ENCODE measurements at places on chromosomes 2 and 18.

GRCh38 chr18:72692595-72692994 lies 148.5 kb upstream of the CBLN2 start:
- DNase-seq = no peak

DNA sequence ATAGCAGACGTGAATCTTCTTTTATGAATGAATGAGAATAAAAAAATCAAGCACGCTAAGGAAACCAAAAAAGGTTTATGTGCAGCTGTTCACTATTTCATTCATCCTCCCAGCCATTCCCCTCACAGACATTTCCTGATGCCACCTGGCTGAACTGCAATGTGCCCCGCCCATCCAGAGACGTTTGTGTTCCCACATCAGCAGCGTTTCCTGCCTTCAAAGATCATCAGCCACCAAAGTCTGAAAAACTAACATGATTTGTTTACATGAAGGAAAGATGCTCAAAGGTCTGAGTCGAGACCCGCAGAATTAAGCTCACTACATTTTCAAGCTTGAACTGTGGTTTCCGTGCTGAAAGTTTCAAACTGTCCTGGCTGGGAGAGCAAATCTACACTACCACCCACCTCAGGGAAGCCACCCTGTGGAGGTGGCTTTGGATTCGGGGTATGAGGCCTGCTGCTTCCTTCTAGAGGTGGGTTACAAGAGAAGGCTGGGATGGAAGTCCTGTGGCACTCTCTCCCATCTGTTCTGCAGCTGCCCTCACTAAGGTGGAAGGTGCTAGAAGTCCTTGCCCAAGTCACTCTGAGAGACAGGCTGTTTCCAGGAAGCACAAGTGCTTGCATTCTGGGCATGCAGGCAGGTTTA lies 201.3 kb upstream of the OSR1 start:
- no peak for DNase-seq

DNA sequence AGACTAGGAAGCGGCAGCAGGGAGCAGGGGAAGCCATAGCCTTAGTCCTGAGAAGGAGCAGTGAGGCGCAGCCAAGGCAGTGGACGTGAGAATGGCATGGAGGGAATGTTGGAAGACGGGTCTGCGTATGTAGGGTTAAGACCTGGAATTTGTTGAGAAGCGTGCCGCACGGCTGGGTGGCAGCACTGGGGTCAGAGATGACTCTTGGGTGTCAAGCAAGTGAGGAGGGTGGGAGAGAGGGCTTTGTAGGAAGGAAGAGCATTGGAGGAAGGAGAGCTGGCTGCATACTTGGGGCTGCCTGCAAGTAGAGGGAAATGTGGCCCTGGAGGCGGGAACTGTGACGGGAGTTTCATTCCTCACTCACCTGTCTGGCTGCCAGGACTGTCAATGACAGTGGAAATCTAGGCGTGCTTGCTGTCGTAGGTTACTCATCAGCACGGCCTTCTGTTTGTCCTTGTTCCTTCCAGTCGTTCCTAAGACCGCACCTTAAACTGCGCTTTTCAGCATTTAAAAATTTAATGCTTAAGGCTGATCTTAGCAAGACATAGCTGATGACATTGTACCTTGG lies 108.0 kb downstream of the ITGB1BP1 start:
- no peak for DNase-seq

DNA sequence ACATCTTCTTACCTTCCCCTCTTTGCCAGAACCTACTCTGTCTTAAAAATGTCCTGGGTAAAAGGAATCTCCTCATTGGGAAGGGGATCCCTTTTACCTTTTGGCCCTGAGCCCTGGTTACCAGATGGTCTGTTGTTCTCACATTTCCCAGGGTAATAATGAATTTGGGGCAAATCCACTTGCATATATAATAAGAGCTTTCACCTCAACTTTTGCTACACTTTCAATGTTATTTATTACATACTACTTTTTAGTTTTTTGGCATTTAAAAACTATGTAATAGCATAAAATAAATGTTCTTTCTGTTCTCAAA lies 15.0 kb downstream of the CERS6 start:
- no peak for DNase-seq

DNA sequence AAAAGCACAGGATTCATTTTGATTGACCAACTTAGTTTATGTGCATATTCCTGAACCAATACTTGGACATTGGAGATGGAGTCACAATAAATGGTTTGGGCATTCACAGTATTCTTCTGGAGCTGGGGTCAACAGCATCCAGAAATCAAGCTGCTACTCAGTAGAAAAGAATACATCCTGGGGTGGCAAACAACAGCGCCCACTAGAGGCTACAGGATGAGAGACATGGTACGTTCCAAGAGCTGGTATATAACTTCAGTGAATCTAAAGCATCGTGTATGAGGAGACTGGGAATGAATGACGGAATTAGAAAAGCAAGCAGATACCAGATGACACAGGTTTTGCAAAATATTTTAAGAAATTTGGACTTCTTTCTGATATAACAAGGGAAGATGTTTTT lies 142.9 kb upstream of the FIGN start:
- no peak for DNase-seq

DNA sequence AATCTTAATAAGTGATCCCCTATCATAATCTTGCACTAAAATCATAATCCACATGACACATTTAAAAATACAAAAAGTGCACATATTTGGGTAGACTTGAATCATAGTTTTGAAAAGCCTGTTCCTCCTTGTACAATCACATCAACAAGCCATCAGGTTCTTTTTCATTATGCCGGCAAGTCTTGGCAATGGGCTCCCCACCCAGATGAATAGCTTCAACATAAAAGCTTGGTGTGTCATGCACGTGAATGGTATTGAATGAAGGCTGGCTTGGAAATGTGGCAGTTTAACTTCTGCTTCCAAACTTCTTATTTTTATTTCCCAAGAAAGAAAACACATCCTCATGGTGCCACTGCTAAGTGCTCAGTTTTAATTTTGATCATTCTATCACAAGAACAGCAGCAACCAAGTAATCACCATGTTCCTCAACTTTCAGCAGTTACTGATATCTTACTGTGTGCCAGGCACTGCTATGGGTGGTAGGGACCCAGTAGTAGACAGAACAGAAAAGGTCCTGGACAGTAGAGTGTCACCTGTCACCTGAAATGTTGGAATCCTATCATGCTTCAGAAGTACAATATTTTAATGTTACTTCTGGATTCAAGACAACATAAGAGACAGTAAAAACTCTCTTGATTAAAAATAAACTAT lies 89.9 kb downstream of the AP1S3 start:
- no peak for DNase-seq

GRCh38 chr2:156158808-156159207 lies 173.7 kb downstream of the NR4A2 start:
- DNase-seq = no peak

- no peak for DNase-seq
Observed at GRCh38 chr18:59712311-59712710, 15.1 kb upstream of the CCBE1 start.

GRCh38 chr2:12556762-12557161 lies 160.0 kb upstream of the TRIB2 start:
- peak; percentile 13 for DNase-seq

DNA sequence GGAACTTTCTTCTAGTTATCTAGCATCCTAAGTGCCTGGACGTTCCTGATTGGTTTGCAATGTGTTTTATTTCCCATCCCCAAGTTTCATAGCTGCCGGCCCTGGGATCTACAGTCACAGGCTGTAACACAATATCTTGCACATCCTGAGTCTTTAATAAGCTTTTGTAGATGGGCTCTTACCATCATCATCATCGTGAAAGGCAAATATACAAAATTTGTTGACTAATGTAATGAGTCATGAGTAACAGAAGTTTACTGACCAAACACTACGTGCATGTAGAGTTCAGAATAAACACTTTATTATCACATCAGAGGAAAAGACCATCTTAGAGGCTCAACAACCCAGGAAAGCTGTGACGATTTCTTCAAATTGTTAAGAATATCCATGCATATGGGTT lies 8.1 kb upstream of the TYMS start:
- DNase-seq = no peak

GRCh38 chr2:207233731-207234130 lies 68.0 kb upstream of the KLF7 start:
- no peak for DNase-seq

DNA sequence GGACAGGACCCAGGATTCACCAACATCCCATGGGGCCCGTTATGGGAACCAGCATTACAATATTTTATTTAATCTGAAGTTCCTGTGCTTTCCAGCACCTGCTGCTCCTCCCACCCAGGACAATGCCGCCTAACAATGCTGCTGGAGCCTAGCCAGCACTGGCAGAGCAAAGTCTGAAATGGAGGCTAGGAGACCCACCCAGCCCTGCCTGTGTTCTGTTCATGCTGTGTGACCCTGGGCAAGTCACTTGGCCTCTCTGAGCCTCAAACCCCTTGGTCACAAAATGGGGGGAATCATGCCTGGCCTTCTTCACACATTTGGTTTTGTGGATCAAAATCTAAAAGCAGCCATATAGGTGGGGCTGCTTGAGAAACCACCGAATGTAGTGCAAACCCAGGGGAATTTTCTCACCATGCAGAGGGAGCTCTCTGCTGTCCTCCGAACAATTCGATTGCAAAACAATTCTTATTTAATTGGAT lies 38.5 kb upstream of the ODC1 start:
- DNase-seq = no peak

- DNase-seq = no peak
Observed at GRCh38 chr2:30860003-30860725, 52.9 kb upstream of the CAPN13 start.

DNA sequence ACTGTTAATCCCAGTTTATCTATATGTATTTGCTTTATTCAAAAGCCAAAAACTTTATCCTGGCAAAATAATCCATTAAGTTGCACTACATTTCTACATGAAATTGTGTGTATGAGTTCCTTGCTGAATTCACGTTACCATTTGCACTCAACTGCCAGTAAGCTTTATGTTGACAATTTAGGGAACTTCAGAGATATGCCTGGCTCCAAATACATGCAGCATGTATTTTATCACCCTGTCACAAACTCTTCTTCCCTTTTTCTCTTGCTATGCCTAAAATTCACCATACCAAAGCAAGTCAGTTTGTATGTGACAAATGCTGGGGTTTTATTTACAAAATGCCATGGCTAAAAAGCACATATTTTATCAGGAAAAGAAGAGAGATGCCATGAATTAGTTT lies 157.6 kb upstream of the CDH2 start:
- no peak for DNase-seq

GRCh38 chr18:13186687-13187086 lies 31.9 kb upstream of the LDLRAD4 start:
- no peak for DNase-seq

DNA sequence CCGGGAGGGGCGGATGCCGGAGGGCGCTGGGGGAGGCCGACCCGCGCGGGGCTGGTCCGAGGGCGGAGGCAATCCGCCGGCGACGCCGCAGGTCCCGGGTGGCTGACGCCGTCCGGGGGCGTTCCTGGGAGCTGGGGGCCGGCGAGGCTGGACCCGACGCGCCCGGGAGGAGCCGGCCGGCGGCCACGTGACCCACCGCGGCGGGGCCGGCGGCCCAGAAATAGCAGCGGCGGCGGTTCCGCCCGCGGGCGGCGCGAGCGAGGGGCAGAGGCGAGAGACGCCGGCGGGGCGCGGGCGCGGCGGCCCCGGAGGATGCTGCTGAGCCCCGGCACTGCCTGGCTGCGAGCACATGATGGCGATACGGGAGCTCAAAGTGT lies at the start of gene RAB31:
TSS of gene RAB31 (plus strand) at position 245 of the 377 bp plus-strand sequence. CDS start at position 350, 105 bp downstream.
- DNase-seq = no peak

DNA sequence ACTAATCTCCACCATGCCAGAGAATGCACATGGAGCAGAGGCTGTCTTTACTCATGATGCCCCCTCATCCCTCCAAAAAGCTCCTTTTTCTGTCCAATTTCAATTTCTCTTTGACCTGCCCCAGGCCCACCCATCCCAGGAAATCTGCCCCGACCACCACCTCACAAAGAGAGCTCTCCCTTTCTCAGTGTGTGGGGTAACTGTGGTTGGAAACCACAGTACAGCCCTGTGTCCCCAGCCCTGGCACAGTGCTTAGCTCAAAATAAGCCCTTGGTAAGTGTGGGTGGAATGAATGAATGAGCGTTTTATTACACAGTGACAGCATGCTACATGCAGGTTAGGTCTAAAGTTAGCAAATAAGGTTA lies 43.7 kb upstream of the CAB39 start:
- no peak for DNase-seq

GRCh38 chr2:30311711-30312110 lies 80.4 kb downstream of the LBH start:
- no peak for DNase-seq

DNA sequence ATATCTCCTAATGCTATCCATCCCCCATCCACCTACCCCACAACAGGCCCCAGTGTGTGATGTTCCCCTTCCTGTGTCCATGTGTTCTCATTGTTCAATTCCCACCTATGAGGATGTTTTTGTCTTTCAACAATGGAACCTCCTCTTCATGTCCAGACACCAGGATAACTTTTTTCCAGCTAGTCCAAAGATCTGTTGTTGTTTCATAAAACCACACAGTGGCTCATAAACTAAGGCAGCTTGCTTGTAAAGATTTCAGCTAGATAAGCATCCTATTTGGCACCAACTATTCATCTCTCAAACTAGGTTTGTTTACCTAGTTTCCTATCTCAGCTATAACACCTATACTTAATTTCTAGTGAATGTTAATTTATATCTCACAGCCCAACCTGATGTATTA lies 937.7 kb downstream of the TRIB2 start:
- DNase-seq = no peak

DNA sequence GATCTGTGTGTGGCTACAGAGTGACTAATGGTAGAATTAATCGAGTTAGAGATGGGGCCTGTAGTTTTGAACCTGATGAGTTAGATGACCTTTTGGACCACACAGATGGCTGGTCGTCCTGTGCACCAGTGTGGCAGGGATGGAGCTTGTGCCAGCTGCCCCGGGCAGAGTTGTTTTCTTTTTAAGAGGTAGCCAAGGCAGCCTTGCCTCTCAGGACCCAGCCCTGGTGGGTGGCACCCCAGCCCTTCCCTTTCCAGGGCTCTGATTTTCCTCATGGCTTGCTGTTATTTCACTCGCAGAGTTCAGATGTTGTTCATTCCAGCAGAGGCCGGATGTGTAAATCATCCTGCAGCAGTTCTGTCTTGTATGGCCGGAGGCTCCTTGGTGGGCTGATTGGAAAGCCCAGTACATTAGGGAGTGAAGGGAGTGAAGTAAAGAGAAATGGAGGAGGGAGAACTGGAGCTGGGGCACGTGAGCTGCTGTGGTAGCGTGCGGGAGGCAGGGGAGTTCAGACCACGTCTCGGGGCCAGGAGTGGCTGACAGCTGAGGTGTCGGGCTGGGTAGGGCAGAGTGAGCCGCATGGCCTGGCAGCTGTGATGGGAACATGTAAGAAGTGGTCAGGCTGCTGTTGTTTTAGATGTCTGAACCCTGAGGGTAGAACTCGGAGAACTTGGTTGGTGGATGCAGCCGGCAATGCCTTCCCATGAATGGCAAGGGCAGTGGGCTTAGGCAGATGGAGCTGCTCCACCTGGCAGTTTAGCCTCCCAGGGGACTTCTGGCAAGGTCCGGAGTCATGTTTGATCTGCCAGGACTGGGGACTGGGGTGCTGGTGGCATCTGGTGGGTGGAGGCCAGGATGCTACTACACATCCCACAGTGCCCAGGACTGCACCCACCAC lies 28.8 kb downstream of the ASAP2 start:
- DNase-seq = no peak

GRCh38 chr2:60079562-60079961 lies 473.9 kb downstream of the BCL11A start:
- DNase-seq = no peak

GRCh38 chr2:72952110-72952823 lies 34.9 kb downstream of the EMX1 start:
- DNase-seq = no peak
